Upper lobe of right lung (tissue), 1 donor: ENCODE measurements at places on chromosomes 13 and 19. TPM values are rescaled to one million over a fixed set of nuclear protein-coding genes. Genes with fewer than 3 reads are reported as not detected.
A peak's percentile ranks its signal among the peaks of the same experiment; 100 is the strongest.

DNA sequence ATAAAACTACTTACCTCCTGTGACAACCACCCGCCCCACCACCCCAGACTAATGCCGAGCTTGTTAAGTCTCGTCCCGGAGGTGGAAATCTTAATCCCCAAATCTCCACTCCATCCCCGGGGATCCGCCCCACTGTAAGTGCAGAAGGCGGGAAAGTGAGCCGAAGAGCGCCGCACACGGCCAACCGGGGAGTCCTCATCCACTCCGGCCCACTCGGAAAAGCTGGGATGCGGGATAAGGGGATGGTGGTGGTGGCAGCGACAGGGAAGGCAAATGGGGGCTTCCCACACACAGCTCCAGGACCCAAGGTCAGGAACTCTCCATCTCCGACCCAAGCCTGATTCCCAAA is 621 bp downstream of the FBL start:
- H3K27me3 ChIP-seq = no peaks in the 10 kb centered on the region
- no peaks in the 10 kb centered on the region for H3K36me3 ChIP-seq
- peak; percentile 65 for DNase-seq
- peak overlapping the region; percentile 96 for H3K4me3 ChIP-seq
- H3K27ac ChIP-seq = peak overlapping the region; percentile 93
- H3K4me1 ChIP-seq = peaks cover 32% of the 10 kb centered on the region

DNA sequence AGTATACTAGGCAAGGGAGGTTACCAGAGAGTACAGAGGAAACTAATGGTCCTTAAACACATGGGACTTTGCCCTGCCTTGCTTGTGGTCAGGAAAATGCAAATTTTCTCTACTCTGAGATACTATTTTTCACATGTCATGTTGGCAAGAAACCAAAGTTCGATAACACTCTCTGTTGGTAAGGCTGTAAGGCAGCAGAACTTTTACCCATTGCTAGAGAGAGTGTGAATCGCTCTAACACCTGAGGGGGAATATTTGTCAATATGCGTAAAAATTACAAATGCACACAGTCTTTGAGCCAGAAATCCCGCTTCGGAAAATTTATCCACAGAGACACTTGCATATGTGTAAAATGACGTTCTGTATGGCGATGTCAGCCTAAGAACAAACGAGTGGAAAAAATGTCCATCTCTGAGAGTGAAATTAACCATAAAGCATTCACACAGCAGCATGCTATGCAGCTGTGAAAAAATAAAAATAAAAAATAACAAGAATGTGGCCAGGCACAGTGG is 9.5 kb upstream of the RFX1 start:
- H3K4me3 ChIP-seq = no peak overlapping the region
- no peak for DNase-seq
- H3K4me1 ChIP-seq = peaks cover 4% of the 10 kb centered on the region
- H3K27ac ChIP-seq = peak overlapping the region; percentile 17
- no peaks in the 10 kb centered on the region for H3K27me3 ChIP-seq
- no peaks in the 10 kb centered on the region for H3K36me3 ChIP-seq

DNA sequence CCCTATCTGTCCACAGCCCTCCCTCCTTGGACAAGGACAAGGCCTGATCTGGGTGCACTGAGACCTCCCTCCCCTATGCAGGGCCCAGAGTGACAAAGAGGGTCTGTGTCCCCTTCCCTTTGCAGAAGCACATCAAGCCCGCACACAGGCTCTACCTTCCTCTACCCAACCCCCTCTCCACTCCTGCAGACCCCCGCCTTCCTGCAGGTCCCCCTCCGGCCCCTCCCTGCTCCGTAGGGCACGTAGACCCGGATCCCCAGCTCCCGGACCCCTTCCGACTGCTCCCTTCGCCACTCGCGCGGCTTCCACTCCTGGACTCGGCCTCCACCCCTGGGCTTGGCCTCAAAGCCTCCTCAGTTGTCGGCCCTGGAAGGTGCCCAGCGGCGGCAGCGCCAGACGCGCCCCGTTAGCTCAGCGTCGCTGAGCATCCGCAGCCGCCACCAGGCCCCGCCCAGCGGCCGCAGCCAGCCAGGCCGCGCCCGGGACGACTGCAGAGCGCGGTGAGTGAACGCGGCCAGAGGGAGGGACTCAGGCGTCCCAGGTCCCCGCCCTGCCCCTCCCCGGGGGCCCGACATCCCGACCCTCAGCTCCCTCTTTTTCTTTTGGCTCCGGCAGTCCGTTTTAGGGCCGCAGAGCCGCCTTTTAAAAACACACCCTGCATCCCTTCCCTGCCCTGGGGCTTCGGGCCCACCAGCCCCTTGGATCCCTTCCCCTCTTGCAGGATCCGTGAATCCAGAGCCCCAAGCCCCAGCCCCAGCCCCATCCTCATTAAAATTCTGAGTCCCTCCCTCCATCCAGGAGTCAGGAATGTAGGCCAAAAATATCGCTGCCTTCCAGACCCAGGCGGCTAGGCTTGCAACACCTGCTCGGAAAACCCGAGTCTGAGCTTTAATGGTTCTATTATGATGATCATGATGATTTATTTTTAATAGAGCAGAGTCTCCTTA is 1.5 kb upstream of the MYADM start:
- no peaks in the 10 kb centered on the region for H3K27me3 ChIP-seq
- peaks cover 24% of the 10 kb centered on the region for H3K4me1 ChIP-seq
- peak overlapping the region; percentile 75 for H3K4me3 ChIP-seq
- DNase-seq = peak; percentile 82
- H3K27ac ChIP-seq = peak overlapping the region; percentile 96

DNA sequence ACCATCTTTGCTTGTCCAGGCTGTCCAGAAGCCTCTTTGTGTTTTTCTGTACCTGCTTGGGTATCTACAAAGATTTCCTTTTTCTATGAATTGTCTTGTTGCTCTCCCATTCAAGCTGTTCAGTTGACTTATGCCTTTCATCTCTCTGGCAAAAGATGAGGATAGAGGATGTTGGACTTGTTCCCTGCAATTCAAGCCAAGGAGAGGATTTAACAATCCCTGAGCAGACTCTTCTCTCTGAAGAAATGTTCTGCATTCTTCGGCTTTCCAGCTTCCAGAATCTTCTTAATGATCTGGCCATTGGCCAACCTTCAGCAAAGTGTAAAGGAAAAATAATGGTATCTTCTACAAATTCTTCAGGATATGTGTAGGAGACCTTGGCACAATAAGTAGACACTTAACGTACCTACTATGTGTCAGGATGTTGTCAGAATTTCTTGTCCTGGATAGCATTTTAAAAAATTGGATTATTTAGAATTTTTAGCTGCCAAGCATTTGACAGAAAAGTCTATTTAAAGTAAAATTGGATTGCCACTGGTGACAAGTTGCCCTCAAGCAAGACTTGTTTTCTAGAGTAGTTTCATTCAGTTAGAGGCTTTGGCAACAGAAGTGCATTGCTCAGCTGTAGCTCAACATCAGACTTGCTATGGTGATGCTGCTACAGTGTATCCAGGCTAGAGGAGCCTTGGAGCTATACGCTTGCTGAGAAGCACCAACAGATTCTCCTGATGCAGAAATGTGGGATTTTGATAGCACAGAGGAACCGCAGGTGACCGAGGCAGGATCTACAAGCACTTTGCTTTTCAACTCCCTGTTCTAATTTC is 455.7 kb downstream of the SUCLA2 start:
- H3K4me3 ChIP-seq = no peak overlapping the region
- H3K27me3 ChIP-seq = no peaks in the 10 kb centered on the region
- H3K4me1 ChIP-seq = no peaks in the 10 kb centered on the region
- DNase-seq = no peak
- no peak overlapping the region for H3K27ac ChIP-seq

PRTN3 gene
- not detected for total RNA-seq

CACNA1A gene
- 0.26 TPM for total RNA-seq

DNA sequence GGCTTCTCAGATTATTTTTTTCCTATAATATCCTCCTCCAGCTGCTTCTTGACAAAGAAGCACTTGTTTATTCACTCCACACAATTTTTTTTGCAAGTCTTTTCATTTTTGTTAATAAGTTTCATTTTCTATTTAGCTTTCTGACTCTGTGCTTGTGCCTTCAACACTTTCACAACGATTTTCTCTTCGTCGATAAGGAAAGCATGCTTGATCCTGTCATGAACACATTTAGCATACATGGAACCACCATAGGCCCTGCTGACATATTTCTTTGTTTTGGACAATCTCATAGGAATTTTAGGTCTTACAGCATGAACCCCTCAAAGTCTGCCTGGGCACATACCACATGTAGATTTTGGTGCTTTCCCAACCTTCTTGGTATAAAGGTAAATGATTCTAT is 346.0 kb downstream of the KCNRG start:
- H3K4me3 ChIP-seq = no peak overlapping the region
- H3K27me3 ChIP-seq = no peaks in the 10 kb centered on the region
- no peak for DNase-seq
- no peaks in the 10 kb centered on the region for H3K36me3 ChIP-seq
- H3K4me1 ChIP-seq = peaks cover 7% of the 10 kb centered on the region

DNA sequence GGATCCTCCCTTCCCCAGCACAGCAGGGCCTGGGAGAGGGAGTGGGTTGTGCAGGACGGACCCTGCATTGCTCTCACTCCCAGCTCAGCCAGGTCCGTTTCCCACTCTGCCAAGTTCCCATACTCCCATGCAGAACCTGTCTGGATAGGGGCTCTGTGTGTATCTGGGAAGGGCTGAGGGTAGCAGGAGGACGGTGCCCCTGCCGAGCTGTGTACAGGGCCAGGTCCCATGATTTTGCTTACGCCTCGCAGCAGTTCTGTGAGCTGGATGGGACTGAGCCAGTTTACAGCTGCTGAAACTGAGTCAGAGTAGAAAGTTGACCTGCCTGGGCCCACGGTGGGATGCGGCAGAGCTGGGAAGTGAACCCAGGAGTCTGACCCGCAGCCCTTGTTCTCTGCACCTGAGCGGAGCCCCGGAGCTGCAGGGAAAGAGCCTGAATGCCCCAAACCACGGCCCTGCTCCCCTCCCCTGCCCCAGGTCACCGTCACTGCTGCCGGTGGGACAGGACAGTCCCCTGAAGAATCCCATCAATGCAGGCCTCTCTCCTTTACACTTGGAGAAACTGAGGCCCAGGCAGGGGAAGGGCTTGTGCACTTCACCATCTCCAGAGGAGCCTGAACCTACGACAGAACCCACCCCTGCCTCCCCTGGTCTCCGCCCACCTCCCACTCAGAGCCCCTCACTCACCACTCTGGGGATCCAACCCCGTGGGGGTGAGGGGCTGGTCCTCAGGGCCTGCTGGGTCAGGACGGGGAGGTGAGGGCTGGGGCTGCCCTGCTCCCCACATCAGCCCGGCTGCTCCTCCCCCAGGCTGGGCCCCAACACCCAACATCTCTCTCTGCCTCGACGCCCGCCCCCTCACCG is 3.5 kb downstream of the LILRB5 start:
- no peak overlapping the region for H3K4me3 ChIP-seq
- no peaks in the 10 kb centered on the region for H3K4me1 ChIP-seq
- no peaks in the 10 kb centered on the region for H3K36me3 ChIP-seq
- H3K27me3 ChIP-seq = peaks cover 29% of the 10 kb centered on the region

LYPD5 gene
- total RNA-seq = 3.6 TPM

DNA sequence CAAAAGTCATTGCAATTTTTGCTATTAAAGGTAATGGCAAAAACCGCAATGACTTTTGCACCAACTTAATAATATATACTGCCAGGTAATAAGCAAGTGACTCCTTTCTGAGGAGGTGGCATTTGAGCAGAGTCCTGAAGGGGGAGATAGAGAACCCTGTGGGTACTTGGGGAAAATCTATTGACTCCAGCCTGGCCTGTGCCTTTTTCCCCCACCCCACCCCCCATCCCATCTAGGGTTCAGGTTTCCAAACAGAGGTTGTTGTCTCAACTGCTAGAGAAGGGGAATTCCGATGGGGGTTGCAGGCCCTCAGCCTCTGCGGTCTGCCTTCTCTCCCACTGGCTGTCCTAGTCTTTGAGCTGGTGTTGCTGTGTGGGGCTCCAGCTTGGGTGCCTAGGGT is 11.5 kb downstream of the S1PR2 start:
- peaks cover 13% of the 10 kb centered on the region for H3K36me3 ChIP-seq
- no peaks in the 10 kb centered on the region for H3K27me3 ChIP-seq
- no peak overlapping the region for H3K27ac ChIP-seq
- DNase-seq = no peak

- no peak overlapping the region for H3K27ac ChIP-seq
- DNase-seq = no peak
- H3K27me3 ChIP-seq = no peaks in the 10 kb centered on the region
- H3K36me3 ChIP-seq = no peaks in the 10 kb centered on the region
- H3K4me3 ChIP-seq = no peak overlapping the region
Measured at GRCh38 chr13:32726374-32727037, 140.3 kb downstream of the PDS5B start.

DNA sequence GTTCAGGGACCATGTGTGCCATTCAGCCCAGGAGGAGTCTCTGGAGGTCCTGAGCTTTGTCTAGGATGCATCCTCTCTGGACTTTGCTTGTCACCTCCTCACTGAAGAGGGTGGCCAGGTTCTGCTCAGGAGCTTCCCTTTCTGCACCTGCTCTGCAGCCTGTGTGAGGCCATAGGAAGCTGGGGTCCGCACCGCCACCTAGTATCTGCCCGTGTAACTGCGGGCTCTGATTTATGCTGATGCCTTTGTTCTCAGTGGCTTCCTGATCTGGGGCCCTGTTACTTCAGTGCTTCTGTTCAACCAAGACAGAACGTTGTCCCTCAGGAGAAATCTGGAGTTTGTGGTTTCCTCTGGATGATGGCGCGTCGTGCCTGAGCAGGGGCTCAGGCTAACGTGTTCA is 15.5 kb downstream of the ZNF610 start:
- peaks cover 41% of the 10 kb centered on the region for H3K36me3 ChIP-seq
- DNase-seq = no peak
- H3K4me1 ChIP-seq = no peaks in the 10 kb centered on the region
- H3K4me3 ChIP-seq = no peak overlapping the region

DNA sequence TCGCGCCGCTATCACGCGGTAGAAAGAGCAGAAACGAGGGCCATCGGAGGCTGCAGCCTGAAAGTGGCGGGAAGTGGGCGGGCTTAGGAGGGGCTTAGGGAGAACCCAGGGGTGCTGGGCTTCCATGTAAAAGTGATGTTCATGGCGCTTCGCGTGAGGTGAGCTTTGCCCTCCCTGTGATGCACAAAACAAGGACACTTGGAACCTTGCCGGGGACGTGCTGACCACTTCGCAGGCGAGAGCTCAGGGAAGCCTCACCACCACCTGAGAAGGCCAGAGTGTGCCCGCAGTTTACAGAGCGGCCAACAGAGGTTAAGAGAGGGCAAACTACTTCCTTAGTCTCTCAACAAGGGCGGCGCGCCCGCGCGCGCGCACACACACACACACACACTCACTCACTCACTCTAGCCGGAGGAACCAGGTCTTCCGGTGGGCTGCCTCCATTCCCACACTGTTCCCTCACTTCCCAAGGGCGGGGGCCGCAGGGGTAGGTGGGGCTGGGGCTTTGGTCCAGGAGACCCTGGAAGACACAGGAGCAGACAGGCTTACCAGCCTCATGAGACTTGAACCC is 651 bp downstream of the GAPDHS start:
- H3K4me1 ChIP-seq = peaks cover 5% of the 10 kb centered on the region
- no peak overlapping the region for H3K4me3 ChIP-seq
- H3K27me3 ChIP-seq = peaks cover 57% of the 10 kb centered on the region
- no peak overlapping the region for H3K27ac ChIP-seq
- H3K36me3 ChIP-seq = no peaks in the 10 kb centered on the region
